Activated CD8-positive, alpha-beta memory T cell treated with anti-CD3 and anti-CD28 coated beads, Interleukin-2, amount 10 ng/mL, durations not matched to agents 7 days and 5 days (primary cell): ENCODE measurements at places on chromosomes 16 and 17. TPM values are rescaled to one million over a fixed set of nuclear protein-coding genes. Genes with fewer than 3 reads are reported as not detected.

HIRIP3 gene
- total RNA-seq: 56.5 TPM

TMEM235 gene
- not detected for total RNA-seq

OTOA gene
- 0.09 TPM for total RNA-seq

CDH3 gene
- not detected for total RNA-seq

CCDC200 gene
- not detected for total RNA-seq

TNP2 gene
- total RNA-seq: not detected

FAAP100 gene
- total RNA-seq: 39.8 TPM

OR1A1 gene
- not detected for total RNA-seq

AFMID gene
- total RNA-seq: 24.2 TPM

ST6GALNAC1 gene
- total RNA-seq: not detected

PDILT gene
- not detected for total RNA-seq

ASPA gene
- not detected for total RNA-seq

CD300LG gene
- not detected for total RNA-seq
